ENCODE measurements at places on chromosomes 1 and 21.

- no peak for DNase-seq
These were observed 415.1 kb downstream of the LRRIQ3 start for GRCh38 chr1:73782901-73783300.

DNA sequence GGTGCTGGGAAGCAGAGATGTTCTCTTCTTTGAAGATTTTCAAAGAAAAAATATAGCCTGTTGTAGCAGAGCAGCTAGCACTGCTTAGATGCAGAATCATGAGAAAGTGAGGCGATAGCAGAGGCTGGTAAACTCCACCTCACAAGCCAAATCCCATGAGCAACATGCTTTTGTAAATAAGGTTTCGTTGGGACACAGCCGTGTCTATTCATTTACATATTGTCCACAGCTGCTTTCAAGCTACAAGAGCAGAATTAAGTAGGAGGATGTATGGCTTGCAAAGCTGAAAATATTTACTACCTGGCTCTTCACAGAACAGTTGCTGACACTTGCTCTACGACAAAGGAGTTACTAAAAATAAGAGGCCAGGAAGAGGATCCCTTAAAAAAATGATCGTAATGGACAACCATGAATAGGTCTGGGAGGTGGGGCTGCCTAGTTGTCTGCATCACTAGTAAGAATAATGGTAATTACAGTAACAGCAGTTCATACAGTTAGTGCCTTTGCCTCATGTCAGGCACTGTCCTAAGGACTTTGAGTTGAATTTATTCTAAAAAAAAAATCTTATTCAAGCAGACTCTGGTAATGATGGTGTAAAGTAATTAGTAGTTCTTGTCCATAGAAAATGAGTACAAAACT lies 622.0 kb downstream of the KIF26B start:
- no peak for DNase-seq

DNA sequence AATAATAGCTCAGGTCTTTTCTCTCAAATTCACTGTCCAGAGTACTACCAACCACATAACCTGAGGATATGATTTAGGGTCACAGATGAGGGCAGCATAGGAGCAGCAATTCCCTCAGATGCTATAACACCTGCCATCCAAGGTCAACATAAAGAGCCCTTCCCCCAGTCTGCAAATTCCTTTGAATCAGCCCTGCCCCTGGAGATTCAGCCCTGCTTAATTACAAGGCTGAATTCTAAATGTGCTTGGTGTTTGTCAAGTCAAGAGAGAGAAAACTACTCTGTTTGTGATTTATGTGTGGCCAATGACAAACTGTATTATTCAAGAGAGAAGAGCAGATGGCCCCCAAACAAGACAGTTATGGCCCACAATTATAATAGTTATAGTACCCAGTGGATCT lies 195.7 kb upstream of the ADGRL2 start:
- DNase-seq: no peak

DNA sequence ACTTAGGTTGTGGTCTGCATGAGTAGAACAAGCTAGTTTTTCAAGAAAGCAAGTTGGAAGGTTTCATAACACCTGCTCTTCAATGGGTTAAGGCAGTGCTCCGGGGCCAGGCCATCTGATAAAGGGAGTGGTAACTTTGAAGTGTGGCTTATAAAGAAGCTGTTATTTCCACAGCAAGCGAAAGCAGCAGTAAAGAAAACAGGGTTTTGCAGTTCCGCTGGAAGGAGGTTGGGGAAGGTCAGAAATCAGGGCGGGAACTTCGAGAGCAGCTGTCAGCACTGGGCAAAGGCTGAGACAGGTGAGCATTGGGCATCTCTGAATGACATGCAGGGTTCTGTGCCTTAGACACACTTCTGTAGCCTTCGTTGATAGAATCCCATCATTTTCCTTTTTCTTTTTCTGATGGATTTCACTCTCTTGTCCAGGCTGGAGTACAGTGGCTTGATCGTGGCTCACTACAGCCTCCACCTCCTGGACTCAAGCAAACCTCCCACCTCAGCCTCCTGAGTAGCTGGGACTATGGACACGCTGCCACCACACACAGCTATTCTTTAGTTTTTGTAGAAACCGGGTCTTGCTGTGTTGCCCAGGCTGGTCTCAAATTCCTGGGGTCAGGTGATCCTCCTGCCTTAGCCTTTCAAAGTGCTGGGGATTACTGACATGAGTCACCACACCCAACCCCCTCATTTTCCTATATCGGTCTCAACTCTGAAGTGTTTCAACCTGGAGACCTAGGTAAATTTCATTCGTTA lies 20.5 kb downstream of the TMEM51 start:
- no peak for DNase-seq

DNA sequence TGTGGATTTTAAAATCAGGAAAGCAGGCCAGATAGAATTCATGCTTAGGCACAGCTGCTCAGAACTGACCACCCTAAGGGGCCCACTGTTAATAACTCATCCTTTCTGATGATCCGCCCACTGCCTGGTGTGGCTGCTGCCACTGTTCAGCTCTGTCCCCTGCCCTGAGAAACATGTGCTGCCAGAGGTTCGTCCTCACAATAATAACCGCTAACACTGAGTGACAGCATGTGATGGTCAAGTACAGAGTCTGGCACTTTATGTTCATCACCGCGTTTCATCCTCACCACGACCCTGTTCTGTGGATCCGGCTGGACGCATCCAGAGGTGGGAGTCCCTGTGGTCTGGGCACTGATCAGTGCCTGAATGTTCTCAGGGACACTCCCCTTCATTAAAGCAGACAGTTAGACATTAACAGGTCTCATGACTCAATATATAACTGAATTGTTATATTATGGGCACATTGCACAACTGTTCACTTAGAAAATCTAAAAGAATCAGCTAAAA lies 108.6 kb downstream of the SIM2 start:
- DNase-seq: no peak

- peak; percentile 68 for DNase-seq
These were observed 45.8 kb upstream of the DMRTB1 start for GRCh38 chr1:53413175-53414001.

DNA sequence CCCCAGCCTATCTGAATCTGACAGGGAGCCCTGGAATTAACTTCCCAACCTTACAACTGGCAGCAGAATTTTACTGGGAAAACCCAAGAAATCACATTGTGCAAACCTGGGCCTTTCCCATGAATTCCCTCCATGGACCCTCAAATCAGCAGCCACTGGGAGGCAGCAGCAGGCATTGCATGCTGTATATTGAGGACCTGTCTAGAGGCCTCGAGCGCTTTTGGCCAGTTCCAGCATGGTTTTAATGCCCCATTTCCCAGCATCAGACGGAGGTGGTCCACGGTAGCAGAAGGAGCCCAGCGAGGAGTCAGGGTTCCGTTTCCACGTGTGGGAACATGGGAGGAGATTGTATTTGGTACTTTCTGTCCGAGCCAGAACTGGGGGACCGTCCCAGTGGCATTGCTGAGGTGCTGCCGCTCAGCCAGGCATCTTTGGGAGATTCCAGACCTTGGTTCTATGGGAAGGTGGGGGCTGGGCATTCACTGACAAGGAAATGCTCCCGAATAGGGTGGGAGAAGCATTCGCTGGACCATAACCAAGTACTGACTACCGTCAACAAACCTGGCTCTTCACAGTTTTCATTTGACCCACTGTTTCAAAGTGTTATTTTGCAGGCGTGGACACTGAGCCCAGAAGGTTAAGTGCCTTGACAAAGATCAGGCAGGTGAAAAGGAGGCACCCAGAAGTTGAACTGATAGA lies 15.9 kb downstream of the BMP8A start:
- no peak for DNase-seq

- DNase-seq: peak; percentile 21
These were observed 58.0 kb downstream of the KIAA0319L start for GRCh38 chr1:35499231-35499630.

DNA sequence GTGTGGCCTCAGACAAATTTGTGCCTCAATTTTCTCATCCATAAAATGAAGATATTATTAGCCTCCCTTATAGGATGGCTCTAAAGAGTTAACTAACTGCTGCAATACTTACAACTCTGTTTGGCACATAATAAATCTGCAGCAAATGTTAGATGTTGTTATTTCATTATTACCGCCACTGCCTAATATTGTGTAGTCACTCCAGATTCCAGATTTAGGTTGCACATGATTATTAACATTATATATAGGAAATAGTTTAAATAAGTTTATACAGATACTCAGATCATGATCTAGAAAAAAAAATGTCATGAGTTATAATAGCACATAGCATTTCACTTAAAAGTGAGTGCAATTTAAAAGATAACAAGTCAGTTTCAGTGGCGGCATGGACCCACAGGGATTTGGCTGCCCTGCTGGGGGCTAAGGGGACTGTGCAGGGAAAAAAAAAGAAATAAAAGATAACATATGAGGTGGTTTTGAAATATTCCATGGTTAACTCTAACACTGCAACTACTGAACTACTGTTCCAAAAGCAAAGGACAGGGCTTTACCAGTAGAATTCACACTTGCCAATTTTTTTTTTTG lies 170.4 kb downstream of the TGFBR3 start:
- no peak for DNase-seq

GRCh38 chr21:35036465-35037383 lies 12.4 kb downstream of the RUNX1 start:
- DNase-seq: peak; percentile 24

DNA sequence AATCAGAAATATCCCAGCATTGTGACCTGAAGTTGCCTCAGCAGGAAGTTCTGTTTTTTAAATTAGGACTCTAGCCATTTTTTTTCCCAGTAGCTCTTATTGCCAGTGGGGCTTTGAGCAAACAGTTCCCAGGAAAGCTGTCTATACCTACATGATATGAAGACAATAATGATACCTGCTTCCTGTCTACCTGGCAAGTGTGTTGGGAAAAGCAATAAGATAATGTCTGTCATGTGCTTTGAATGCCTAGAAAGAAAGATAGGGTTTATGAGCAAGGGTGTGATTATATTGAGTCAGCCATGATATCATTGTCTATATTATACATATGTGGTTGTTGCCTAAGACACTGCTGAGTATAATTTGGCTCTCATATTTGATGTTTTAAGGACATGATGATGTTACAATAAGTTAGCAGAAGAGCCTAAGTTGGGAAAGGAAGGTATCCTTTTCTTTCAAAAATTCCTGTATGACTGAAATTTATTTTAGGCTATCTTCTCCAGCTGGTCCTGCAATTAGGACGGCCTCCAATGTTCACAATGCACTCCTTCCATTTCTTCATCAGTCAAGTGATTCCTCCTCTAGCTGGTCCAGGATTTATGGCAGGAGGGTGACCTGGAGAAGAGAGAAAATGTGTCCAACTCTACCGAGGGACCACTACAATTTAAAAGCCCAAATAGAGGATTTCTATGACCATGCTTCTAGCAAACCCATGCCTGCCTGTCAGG lies 99.6 kb upstream of the CDC42BPA start:
- no peak for DNase-seq

- DNase-seq: no peak
These were observed 49.6 kb downstream of the RUNX1 start for GRCh38 chr21:34999397-34999941.

DNA sequence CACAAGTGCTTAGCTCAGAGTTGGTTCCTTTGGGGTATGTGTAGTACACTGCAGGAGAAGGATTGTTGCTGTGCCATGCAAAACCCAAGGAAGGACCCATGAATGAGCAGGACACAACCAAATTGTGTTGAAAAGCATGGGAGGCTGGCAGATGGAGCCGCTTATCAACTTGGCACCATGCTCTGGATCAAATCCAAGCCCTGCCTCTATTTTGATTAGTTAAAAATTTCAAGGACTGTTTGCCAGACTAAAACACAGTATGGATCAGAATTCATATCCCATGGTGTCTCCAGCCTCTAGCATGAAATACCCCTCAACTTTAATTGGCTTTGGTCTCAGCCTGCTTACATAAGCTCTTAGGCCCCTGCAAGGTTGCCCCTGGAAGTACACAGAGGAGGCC lies 27.8 kb downstream of the CCDC185 start:
- no peak for DNase-seq

- DNase-seq: no peak
These were observed 6.9 kb downstream of the WNT9A start for GRCh38 chr1:227940791-227941241.

DNA sequence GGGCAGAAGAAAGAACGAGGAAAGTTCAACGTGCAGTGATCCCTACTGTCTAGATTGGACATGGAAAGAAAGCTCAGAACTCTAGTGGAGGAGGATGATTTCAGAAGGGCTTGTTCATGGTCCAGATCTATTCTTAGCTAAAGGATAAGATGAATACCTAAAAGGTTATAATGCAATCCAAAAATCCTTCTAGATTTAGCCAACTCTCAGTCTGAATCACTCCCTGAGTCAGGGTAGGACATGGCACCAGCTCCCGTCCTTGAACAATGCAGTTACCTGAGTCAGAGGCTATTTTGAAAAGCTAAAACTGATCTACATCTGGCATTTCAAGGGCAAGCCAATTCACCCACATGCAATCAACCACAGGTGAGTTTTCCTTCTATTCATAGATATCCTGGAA lies 38.8 kb upstream of the HIVEP3 start:
- DNase-seq: no peak

- DNase-seq: no peak
These were observed 60.0 kb downstream of the FAM163A start for GRCh38 chr1:179803104-179803503.

DNA sequence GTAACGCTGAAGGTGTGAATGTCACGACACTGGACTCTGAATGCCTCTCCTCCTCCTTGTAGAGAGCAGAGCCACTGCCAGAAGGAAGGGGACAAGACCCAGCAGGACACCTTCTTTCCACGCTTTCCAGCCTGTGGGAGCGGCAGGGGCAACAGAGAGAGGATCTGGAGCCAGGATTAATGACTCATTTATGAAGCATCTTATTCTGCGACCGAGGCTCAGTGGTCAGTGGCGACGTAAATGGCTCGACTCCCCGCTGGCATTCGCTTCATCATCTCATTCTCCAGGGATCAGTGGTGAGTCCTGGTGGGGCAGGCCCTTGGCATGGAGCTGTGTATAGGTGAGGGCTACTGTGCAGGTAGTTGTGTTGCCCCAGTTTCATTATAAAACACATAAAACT lies 4.6 kb downstream of the SLC37A1 start:
- no peak for DNase-seq

DNA sequence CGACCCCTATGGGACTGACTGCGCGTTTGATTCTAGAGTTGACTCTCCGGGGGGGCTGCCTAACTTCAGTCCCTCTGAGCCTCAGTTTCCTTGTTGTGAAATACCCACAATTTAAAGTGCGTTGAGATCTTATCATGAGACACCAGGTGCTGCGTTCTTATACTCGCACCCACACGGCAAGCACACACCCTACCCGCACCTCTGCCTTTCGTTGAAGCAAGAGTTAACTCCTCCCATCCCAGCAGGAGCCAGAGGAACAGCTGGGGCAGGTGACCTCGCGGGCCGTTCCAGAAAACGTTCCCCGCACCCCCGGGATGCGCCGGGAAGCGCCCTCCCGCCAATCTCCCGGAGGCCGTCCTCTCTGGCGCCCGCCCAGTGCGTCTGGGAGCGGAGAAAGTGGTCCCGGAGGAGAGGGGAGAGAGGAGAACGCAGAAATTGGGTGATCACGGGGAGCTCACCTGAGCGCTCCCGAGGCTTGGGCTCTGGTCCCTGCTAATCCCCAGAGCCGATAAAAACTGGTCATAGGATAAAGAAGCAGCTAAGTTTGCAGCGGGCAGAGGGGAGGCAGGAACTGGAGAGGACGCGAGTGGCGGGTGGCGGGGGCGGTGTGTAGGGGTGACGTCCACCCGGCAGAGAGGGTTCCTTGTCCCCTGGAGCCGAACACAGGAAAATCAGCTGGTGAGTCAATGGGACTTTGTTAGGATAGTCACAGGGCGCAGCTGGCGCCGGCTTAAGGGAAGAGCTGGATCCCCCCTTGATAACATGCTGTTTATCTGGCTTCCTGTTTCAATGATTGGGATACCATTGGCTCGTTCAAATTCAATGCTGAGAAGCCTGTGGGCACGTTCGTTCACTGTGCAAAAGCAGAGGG lies 869 bp downstream of the NAV1 start:
- DNase-seq: no peak
